ENCODE measurements at places on chromosomes 5 and 9.

GRCh38 chr5:53350368-53350767, 130.1 kb upstream of the FST start:
- no peak for DNase-seq

DNA sequence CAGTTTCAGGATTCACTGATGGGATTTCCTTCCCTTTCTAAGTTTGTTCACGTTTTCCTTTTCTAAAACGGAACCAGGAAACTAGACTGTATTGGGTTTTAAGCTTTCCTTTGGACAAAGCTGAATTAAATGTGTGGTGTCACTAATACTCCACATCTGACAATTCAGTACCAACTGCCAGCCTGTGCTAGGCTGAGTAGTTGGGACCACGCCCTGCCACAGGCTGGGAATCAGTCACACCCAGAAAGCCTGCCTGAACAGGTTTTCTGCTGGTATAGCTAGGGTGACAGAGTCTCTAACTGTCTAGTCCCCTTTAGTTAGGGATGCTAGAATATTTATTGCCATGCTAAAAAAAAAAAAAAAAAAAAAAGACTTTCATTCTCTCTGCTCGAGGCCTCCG, 15.6 kb downstream of the SPACA9 start:
- no peak for DNase-seq

- DNase-seq = no peak
Observed at GRCh38 chr5:172943283-172943841, 15.9 kb upstream of the RPL26L1 start.

DNA sequence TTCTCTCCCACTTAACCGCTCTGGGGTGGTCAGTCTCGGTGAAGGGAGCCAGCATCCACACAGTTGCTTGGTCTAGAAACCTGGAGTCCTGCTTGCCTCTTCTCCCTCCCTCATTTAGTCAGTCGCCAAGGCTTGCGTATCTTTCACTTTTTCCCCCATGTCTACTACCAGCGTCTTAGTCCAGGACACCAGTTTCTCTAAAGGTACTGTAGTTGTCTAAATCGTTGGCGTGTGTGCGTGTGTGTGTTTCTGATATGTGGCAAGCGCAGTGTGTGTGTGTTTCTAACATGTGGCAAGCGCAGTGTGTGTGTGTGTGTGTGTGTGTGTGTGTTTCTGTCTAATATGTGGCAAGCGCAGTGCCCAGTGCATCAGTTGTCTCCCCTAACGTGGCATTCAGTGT, 641 bp downstream of the ATP6V1G1 start:
- no peak for DNase-seq

DNA sequence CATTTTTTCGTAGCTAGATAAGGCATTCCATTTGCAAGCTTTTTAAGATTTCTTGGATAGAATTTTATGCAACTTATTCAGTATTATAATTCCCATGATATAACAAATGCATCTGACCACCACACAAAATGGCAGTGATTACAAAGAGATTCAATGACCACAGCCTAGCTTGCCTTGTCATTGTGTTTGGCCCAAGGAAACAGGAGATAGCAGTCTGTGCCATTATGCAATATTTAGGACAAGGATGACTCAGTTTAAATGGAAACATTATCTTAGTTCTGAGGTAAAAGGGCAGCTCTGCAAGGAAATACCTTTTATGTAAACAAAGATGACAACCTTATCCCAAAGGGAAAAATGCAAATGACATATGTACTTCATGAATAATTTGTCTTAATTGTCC, 89.8 kb downstream of the NUDT12 start:
- no peak for DNase-seq

- DNase-seq = no peak
Observed at GRCh38 chr5:75446068-75446467, 65.4 kb downstream of the CERT1 start.

DNA sequence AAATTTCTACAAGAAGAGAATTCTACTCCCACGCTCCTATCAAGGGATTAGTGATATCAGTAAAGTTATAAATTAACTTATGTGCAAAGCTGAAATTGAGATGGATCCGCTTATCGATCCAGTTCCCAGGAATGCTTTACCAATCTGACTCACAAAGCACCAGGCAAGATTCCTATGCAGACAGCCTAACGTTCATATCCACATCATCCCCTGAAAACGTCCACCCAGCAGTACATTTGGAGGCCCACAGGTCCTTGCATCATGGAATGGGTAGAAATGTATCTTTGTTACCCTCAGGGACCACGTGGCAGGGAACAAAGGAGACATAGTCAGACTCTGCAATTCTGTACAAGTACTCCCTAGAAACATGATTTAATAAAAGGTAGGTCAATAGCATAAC, 147.4 kb downstream of the ESM1 start:
- DNase-seq = no peak

DNA sequence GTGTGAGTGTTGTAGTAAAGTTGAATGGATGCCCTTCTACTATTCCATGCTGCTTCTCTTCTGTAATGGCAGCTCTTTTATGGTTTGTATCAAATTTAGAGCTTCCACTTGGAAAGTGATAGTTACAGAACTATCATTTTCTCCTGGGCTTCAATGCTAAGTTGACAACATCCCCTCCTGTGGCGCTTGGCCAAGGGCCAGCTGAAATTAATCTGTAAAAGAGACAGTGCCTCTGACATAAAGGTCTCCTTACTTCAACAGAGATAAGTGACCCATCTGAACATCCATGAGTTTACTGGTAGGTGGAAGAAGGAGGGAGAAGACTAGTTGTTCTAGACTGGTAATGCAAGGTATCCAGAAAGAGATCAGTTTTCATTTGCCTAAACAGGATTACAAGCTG, 39.7 kb downstream of the CHSY3 start:
- no peak for DNase-seq

DNA sequence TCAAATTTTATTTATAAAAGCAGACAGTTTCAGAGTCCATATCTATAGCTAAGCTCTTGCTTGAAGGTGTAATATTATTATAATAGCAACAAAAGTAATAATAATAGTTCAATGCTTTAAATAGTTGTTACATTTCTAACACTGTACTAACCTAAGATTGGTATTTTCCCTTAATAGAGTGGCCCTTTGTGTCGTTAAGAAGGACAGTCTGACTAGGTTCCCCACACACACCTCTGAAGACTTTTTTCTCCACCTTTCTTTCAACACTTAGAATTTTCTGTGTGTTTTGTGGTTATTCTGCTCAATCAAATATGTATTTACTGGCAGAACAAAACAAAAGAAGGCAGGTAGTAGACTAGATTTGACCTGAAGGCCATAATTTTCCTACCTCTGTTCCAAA, 223.2 kb upstream of the ACO1 start:
- no peak for DNase-seq

DNA sequence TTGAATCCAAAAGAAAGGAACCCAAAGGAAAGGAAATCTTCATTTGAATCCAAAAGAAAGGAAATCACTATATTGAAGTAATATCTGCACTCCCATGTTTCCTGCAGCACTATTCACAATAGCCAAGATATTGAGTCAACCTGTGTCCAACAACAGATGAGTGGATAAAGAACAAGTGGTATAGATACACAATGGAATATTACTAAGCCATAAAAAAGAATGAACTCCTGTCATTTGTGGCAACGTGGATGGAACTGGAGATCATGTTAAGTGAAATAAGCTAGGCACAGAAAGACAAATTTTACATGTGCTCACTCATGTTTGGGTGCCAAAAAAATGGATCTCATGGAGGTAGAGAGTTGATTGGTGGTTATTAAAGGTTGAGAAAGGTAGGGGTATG, 57.8 kb upstream of the STOM start:
- DNase-seq = no peak

GRCh38 chr5:87827539-87827938, 414.8 kb upstream of the CCNH start:
- DNase-seq = no peak

DNA sequence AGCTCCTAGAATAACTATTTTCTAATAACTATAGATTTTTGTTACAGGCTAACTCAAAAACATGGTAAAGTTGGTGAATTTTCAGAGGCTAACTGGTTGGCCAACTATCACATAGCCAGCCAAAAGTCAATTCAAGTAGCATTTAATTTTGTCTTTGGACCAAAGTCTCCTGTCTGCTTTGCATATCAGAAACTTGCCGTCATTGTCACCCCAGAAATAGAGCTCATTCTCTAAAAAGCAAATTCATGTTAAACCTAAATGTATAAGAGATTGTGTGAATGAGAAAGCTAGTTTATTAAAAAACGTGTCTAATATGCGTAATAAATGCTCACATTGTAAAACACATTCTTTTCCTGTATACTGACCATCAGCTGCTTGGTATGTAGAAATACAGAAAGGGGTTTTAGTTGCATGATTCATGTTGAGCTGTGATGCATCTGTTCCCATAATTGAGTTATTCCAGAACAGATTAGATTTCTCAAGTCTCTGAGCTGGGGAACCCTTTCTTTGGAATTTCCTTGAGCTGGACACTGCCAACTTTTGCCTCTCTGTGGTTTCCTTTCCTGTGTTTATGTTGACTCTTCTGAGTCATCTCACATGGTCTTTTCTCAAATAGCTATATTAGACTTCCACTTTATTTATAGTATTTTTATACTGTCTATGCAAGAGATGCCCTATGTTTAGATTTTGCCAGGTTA, 7.3 kb downstream of the SRFBP1 start:
- DNase-seq = no peak

DNA sequence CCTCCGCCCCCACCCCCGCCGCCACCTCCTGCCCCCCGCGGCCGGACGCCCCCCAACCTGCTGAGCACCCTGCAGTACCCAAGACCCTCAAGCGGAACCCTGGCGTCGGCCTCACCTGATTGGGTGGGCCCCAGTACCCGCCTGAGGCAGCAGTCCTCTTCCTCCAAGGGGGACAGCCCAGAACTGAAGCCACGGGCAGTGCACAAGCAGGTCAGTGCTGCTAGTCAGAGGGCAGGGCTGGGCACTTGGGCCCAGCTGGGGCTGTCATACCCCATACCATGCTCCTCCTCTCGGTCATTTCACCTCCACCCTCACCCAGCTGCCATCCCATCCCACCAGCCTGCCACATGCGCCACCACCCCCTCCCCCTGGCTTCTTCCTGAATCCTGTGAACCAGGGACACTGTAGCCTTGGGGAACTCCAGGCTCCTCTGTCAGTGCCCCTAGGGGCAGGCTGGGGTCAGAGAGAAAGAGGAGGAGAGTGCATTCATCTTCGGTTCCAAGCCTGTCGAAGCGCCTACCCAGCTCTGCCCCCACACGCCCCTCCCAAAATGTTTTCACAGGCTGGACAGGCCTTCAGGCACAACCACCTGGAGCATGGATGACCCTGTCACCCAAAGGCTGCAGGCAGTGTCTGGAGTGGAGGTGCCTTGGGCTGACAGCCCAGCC, 122.0 kb downstream of the DAB2IP start:
- no peak for DNase-seq

DNA sequence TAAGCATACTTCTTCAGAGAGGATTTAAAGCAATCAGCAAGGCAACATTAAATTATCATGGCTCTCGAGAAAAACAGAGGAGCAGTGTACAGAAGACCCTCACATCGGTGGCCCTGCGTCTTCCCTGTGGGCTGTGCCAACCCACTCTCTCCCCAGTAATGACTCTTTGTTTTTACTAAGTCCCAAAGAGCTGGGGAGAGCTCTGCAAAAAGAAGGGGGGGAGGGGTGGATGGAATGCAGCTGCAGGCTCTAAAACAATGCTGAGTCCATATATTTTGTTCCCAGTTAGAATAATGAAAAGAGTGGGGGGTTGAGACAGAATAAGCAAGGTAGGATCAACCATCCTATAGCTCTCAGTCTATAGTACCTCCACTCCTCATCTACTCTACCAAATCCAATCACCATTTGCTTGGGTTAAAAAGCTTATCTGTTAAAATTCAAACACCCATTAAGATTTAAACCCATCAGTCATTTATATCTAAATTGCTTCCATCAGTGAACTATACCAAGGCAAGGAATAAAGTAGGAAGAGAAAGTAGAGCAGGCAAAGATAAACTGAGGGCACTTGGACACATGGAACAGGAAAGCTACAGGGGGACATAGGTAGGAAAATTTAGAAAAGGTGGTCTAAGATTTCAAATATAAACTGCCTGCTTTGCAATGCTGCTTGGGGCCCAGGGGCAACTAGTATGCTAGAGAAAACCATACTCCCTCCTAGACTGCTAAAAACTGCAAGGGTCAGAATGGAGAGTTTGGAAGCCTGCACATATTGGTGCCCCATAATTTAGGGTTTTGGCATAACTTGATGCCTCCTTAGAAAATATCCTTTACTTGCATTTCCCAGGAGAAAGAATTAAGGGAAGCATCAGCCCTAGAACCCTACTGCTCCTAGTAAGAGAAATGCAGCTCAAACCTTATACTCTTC, 20.6 kb downstream of the ELL2 start:
- no peak for DNase-seq

DNA sequence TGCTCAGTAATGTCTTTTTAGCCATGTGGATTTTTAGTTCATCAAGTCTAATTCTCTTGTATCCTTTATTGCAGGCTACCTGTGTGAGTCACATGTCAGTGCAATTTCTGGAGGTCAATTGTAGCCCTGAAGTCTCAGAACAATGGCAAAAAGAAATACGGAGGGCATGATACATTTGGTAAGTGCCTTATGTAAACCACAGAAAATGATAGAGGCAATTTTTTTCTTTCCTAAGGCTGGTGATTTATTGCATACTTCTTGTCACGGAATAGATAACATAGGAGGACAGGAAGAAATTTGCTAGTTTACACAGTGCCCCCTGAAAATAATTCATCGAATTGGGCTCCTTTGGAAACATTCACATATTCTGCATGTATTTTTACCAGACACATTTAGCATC, 235.9 kb downstream of the DMRTA1 start:
- DNase-seq = no peak

GRCh38 chr9:113454914-113455761, 8.4 kb upstream of the RGS3 start:
- no peak for DNase-seq

- no peak for DNase-seq
Observed at GRCh38 chr5:15441433-15442192, 58.4 kb upstream of the FBXL7 start.

- no peak for DNase-seq
Observed at GRCh38 chr9:110197330-110198187, 10.4 kb downstream of the C9orf152 start.

- no peak for DNase-seq
Observed at GRCh38 chr9:137163365-137163715, 6.5 kb downstream of the LRRC26 start.

GRCh38 chr5:148035676-148036075, 28.1 kb upstream of the SPINK5 start:
- DNase-seq = no peak

- no peak for DNase-seq
Observed at GRCh38 chr9:86721843-86722705, 225.2 kb downstream of the GAS1 start.

DNA sequence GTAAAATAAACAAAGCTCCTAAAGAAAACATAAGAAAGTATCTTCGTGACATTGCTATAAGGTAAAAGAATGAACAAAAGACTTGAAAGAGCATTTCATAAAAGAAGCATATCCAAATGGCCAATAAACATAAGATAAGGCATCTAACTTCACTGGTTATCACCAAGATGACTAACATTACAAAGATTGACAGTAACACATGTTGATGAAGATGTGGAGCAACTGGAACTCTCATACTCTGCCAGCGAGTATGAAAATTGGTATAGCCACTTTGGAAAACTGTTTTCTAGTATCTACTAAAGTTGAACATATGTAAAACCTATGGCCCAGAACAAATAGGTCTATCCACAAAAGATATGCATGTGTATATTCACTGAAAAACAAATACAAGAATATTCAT, 150.5 kb downstream of the SNX18 start:
- no peak for DNase-seq

- DNase-seq = no peak
Observed at GRCh38 chr9:16236311-16236710, 634.2 kb downstream of the BNC2 start.

- DNase-seq = no peak
Observed at GRCh38 chr5:111454198-111454622, 58.1 kb downstream of the STARD4 start.

GRCh38 chr9:84371737-84372136, 31.2 kb upstream of the SLC28A3 start:
- no peak for DNase-seq
